ENCODE measurements at places on chromosomes 3 and 15.
A peak's percentile ranks its signal among the peaks of the same experiment; 100 is the strongest.

DNA sequence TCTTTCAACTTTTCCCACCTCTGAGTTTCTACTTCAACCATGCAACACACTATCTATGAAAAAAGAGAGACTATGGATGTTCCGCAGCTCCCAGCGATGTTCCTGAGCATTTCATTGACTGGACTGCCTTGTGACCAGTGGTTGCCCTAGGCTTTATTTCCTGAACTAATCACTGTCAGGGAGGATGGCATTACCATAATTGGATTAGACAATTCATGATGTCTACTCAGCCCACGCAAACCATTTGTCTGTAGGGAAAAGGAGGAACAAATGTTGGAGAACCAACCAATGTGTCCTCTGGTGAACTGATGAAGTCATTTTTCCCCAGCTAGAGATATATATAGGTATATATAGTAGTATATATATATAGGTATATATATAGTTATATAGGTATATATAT, 229.3 kb upstream of the MCTP2 start:
- DNase-seq, result no peak

GRCh38 chr15:76253691-76254473, 57.4 kb downstream of the ETFA start:
- peak; percentile 26 for DNase-seq

DNA sequence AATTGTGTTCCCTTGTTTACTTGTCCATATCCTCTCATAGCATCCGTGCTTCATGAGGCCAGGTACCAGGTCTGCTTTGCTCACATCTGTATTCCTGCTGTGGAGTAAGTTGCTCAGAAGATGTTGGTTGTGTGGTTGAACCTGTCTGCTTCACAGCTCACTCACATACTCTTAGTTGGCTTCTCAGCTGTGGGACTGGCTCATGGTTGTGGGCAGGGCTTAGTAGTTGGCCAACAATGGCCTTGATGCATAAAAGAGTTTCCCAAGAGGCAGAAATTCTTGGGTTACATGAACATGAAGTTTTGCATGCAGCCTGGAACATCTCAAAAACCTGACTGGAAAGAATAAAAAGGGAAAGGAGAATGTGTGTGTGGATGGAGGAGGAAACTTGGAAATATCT, 17.0 kb downstream of the CELF6 start:
- DNase-seq, result no peak

DNA sequence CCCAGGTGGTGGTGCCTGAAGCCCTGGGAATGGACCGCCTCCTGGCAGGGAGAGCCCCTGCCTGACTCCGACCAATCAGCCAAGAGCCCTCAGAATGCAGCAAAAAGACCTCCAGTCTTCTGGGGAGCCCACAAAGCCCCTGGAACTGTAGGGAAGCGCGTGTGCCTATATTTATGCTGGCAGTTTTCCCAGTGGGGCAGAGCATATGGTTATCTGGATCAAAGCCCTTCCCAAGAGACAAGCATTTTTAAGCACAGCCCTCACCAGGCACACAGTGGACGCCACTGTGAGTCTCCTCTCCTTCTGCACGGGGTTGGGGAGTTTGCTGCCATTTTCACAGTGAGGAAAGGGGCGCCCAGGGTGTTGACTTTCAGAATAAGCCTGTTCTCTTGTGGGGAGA, 80.9 kb upstream of the RPL32 start:
- DNase-seq, result peak; percentile 36

DNA sequence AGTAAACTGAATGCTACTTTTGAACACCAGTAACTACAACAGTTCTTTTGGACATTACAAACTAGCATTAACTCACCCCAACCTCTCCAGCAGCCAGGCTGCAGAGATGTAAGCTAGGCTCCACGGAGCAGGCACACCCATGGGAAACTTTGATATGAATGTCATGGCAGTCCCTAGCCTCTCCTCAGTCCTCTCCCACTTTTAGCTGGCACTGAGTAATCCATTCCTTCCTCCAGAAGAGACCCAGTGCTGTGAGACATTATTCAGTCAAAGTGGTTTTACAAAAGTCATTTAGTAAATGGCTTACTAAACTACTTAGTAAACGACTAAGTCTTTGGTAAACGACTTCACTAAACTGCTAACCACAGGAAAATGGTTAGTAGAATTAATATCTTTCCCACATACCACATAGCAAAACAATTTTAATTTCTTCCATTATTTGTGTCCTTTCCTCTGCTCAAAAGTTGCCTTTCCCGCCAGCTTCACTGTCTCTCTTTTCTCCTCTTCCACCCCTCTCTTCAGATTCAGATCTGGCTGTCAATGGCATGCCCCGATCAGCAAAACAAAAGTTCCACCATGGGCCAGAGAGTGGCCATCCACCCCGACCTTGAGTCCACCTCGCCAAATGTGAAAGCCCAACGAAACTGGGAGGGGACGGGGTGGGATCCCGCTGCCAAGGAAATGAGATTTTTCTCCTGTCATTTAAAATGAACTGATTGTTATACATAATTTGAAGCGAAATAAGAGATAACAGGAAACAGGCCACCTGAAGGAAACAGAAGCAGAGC, 67.5 kb upstream of the TJP1 start:
- DNase-seq, result peak; percentile 22

- DNase-seq, result no peak
These were observed 366.9 kb downstream of the RSL24D1 start for GRCh38 chr15:54829821-54830220.

DNA sequence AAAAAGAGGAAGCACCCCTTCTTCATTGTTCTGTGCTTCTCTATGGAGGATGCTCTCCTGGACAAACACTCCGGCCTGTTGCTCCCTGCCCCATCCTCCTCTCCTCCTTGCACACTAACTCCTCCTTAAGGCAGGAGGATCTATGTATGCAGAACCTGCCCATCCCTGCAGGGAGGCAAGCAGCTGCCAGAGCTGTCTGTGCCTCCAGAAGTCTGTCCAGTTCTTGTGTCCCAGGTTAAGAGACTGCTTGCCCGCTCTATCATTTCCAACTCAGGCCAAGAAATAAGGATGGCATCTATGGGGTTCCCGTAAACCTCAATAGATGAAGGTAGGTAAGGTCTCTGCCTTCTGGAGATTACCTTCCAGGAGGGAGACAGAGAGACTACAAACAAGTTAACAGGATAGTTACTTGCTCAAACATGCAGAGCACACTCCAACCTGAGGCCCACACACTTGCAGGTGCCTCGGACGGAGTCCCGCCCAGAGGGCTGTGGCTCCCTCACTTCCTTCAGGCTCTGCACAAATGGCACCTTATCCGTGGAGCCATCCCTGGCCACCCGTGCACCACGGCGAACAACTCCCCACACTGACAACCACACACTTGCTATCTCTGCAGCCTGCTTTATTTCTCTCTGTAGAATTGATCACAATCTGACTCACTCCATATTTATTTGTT, 6.9 kb downstream of the XXYLT1 start:
- no peak for DNase-seq

DNA sequence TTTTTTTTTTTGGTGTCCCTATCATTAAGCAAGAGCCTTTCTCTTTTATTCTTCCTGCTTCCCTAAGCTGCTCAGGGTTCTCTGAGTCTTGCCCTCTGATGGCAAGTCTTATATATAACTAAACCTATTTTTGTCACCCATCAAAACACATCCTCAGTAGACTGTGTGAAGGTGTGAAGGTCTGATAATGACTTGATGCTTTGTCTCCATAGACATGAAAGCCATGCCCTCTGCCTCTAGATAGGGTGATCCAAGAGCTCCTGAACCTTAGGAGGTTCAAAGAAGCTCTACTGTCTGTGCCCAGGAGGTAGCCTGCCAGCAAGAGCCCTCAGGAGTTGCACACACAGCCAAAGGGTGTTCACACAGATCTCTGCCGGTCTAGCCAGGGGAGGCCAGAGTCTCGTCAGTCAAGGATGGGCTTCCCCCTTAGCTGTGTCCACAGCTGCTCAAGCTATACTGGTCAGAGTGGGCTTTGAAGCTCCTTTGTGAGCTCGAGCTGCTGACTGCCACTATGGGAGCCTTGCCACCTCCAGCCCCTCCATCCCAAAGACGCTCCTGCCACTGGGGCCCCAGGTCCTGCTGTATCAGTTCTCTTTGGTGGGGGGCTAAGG, 13.1 kb upstream of the SNX22 start:
- no peak for DNase-seq

DNA sequence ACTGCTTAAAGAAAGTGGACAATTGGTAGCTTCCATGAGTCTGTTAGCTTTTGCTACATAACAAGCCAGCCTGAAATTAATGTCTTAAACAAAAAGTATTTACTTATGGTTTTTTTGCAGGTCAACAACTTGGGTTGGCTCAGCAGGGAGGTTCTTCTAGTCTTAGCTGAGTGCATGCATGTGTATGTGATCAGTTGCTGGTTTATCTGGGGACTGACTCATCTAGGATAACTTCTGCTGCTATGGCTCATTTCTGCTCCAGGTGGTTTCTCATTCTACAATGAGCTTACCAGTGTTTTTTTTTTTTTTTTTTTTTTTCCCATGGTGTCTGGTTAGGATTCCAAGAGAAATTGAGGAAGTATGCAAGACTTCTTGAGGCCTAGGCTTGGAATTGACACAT, 244.7 kb downstream of the NSUN3 start:
- no peak for DNase-seq

- DNase-seq, result peak; percentile 54
These were observed 185.5 kb upstream of the ANKRD28 start for GRCh38 chr3:15983232-15983631.
